Activated naive CD8-positive, alpha-beta T cell treated with anti-CD3 and anti-CD28 coated beads, Interleukin-2, amount 50 U/mL, for 16 hours (primary cell): ENCODE measurements at places on chromosomes 7 and 10.

GRCh38 chr7:88095-88926, 104.1 kb upstream of the FAM20C start:
- DNase-seq: no peak

- DNase-seq: no peak
Observed at GRCh38 chr10:106775127-106775526, 389.4 kb downstream of the SORCS1 start.

DNA sequence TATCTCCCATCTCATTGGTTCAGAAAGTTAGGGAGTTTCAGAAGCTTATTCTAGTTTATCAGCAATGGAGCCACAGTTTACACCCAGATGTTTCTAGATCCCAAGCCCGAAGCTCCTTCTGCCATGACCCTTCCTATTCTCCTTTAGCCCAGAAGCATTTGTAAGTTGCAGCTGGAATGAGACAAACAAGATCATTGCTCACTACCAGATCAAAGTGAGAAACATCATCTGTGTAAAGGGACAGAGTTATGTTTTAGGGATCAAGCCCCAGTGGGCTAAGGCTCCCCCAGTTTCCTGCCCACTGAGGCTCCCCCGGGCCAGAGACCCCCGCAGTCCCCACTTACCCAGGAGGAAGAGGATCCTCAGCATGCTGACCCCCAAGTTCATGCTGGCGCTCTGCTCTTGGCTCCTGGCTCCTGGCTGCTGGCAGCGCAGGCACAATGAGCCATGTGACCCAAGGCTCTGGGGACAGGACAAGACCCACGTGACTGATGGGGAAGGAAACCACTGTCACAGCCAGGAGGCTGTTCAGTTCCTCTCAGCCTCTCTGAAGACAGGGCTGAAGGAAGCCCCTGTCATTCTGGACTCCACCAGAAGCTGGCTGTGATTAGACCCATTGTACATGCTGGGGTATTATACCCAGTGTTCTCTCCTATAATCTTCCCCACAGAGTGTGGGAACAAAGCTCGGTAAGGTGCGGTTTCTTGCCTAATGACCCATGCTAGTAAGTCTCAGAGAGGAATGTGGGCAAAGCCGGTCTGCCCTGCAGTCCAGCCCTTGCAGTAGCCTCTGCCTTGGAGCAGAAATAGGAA, at the start of gene TMEM273:
Gene TMEM273 (minus strand): TSS at position 442 of the 812 bp plus-strand sequence. CDS start 55 bp downstream, at position 387.
- no peak for DNase-seq

DNA sequence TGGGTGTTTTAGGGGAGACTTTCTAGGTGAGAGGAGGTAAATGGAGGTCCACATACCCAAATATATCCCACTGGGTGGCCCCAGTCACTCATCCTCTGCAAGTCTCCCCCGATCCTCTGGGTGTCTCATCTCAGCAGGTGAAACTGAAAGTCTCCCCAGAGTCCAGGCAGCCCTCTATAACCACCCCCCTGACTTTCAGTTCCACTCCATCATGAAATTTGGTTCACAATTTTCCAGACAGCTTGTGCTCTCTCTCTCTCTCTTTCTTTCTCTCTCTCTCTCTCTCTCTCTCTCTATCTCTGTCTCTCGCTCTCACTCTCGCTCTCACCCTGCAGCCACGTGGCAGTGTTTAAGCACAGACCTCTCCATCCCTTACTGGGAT, 56.7 kb upstream of the ELN start:
- DNase-seq: no peak

- DNase-seq: no peak
Observed at GRCh38 chr10:104638861-104639589, 2.1 kb upstream of the SORCS3 start.

DNA sequence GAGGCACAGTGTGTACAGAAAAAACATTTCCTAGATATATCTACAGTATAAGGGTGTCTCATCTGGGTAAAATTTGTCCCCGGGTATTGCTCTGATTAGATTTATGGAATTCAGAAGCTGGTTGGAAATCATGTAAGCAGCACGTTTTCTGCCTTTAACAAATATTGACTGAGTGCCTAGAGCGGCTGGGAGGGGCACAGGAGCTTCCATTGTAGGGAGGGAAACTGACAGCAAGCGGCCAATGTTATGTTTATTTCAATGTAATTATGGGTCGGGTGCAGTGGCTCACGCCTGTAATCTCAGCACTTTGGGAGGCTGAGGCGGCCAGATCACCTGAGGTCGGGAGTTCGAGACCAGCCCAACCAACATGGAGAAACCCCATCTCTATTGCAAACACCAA, 4.4 kb upstream of the RFC2 start:
- no peak for DNase-seq

GRCh38 chr7:55474944-55475854, 97.1 kb downstream of the VOPP1 start:
- no peak for DNase-seq

GRCh38 chr7:88322151-88322550, 15.5 kb upstream of the STEAP4 start:
- no peak for DNase-seq
